Globus pallidus (tissue), 1 donor: ENCODE measurements at places on chromosomes 7 and 10.

DNA sequence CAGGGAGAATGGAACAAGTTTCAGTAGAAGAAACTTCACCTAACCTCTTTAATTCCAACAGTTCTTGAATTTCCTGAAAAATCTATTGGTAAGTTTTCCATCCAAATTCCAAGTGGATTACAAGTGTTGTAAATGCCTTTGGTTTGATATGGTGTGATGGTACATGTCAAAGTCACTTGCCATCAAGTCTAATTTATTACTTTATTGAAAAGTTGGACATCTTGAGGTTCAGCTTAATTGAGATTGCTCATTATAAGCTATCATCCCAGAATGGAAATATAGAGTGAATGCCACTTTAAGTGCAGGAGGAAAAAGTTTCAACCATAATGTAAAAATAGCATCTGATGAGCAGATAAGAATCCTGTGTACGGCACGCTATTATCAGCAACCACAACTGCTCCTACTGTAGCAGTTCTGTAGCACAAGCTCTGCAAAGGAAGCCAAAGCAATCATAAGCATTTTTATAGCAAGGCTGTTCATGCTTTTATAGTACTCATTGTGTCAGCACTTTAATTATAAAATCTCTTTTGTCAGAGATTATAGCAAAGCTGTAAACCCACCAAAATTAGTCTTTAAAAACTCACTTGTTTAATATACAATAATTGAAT lies 991.8 kb upstream of the PHF14 start:
- no peak for DNase-seq

DNA sequence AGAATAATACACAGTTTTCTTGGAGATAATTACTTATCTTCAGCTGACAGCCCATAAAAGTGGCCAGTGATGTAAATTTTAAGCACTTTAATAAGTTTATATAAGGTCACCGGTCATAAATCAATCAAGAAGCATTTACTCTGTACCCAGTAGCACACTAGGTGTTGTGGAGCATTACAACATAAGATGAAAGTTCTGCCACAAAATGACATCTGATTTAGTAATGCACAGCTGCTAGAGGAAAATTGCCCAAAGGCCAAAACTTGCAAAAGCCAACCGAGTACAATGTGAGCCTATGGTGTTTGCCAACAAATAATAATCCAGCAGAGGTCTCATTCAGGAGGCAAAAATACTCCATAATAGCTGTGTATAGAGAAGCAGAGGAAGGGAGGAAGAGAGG lies 63.6 kb downstream of the GPR37 start:
- peak; percentile 89 for DNase-seq

GRCh38 chr10:26331371-26331770 lies 106.8 kb upstream of the APBB1IP start:
- DNase-seq: no peak

GRCh38 chr7:158415316-158415715 lies 172.3 kb downstream of the PTPRN2 start:
- DNase-seq: no peak

GRCh38 chr7:28509251-28510025 lies 97.1 kb downstream of the CREB5 start:
- DNase-seq: no peak

- no peak for DNase-seq
These were observed 39.8 kb upstream of the C10orf67 start for GRCh38 chr10:23384364-23384763.
